HFFc6 (cell line): ENCODE measurements at places on chromosomes 12 and 14.

DNA sequence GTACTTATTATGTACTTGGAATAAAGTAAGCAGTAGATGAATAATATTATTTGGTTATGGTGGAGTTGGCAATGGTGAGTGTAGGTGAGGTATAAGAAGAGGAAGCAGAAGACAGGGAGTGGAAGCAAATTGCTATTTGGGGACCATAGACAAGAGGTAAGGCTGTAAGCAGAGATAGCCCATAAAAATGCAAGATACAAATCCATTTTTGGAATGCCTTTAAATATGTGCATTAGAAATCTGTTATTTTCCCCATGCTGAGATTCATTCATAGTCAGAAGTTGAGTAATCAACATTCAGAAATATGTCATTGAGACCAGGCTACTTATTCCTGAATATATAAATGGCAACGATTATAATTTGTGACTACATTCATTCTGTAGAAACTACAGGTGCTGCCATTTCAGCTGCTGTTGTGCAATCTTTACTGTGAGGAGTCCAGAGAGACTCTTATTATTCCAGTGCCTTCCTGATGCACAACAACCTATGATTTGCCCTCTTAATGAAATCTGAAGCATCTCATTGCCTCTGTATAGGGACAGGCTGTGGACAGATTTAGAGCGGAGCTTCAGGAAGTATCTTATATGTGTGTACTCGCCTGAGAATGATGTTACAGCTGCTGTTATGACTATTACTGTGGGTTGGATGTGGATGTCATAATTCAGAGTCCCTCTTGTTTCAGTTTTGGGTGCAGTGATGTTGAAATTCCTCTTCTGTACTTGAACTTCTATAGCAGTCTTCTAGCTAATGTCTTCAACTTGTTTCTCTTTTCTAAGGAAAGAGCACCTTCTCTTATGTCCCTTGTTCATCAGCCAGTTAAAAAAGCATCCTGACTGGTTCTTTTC, 173.8 kb downstream of the NAV3 start:
- DNase-seq = no peak

- no peak for DNase-seq
Observed at GRCh38 chr14:53533384-53533970, 380.4 kb upstream of the DDHD1 start.

GRCh38 chr14:68696721-68697495, 96.0 kb downstream of the ZFP36L1 start:
- no peak for DNase-seq

GRCh38 chr14:72677664-72678063, 216.2 kb downstream of the DPF3 start:
- DNase-seq = no peak

DNA sequence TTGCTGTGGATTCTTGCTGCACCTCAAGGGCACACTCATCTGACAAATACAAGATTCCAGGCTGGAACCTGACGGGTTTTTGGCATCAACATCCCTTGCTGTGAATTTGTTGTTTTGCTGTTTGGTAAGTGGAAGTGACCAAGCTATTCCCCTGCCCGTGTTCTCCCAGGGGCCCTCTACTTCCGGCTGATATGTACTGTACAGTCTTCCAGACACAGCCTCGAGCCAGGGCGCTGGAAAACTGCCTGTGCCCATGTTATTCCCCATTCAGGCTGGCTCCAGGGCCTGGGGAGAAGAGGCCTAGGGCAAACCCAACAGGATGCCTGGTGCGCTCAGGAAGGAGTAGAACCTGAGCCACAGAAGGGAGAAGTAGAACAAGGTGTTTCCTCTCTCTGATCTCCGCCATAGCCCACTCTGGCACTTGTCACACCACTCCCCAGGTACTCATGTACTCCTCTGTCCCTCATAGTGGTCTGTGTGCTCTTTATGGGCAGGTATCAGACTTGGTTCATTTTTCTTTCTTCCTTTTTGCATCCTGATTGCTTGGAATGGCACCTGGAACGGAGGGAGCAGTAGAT, 67.8 kb upstream of the LTA4H start:
- no peak for DNase-seq

GRCh38 chr12:2633825-2634200, 161.0 kb upstream of the FKBP4 start:
- no peak for DNase-seq

GRCh38 chr14:104725772-104726548, 1.9 kb downstream of the ADSS1 start:
- no peak for DNase-seq

DNA sequence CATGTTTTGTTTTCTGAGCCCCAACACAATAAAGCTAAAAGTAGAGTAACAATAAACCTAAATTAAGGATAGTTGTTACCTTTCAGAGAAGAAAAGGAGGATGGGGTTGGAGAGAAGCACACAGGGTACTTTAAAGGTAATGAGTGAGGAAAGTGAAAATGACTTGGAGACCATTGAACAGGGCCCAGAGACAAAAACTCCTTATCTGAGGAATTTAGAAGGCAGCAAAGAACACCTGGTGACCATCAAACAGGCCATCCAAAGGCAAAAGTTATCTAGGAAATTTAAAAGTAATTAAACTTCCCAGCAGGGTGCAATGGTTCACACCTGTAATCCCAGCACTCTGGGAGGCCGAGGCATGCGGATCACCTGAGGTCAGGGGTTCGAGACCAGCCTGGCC, 39.0 kb upstream of the CEP83 start:
- no peak for DNase-seq

DNA sequence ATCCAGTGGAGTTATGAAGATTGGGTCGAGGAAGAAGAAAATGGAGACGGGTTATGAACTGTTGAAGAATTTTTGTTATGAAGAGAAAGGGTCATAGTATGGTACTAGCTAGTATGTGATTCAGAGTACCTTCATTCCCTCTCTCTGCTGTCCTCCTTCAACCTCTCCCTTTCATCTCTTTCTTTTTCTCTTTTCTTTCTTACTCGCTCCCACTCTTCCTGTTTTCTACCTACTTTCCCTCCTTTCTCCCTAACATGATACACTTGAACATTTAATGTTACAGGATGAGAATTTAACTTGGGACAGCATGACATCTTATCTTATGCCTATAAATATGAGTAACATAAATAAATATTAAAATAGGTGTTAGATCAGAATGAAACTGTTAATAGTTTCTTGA, 112.9 kb downstream of the CCDC91 start:
- no peak for DNase-seq

DNA sequence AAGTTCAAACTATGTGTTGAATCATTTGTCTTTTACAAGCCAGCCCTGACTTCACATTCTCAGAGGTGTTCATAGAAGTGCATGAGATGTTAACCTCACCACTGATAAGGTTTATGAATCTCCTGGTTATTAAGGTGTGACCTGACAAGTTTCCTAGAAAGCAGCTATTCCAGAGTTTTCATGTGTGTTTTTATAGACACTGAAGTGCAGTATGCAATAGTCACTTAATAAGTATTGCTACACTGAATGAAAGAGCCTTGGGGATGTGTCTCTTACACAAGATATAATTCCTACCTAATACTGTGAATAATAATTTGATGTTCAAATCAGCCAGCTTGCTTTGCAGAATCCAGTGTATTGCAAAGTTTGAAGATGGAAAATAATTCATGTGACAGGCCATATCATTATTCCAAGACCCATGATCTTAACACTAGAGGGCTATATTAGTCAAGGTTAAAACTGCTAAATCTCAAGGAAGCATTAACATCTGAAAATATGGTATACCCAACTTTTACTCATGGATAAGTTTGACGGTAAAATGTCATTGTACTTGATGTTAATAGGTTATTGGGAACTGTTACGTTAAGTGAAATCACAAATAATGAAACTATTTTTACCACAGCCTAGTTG, 13.0 kb downstream of the SLC25A3 start:
- no peak for DNase-seq
